IMR-90 (cell line): ENCODE measurements at places on chromosomes 3 and 15. TPM values are rescaled to one million over a fixed set of nuclear protein-coding genes. Genes with fewer than 3 reads are reported as not detected.

- DNase-seq, result peak; percentile 60
Measured at GRCh38 chr3:31705736-31706135, 173.0 kb downstream of the STT3B start.

- DNase-seq, result peak; percentile 80
Measured at GRCh38 chr3:193805448-193805847, 212.4 kb downstream of the OPA1 start.

Gene SV2B
- polyA plus RNA-seq, result not detected in 2 replicates

DNA sequence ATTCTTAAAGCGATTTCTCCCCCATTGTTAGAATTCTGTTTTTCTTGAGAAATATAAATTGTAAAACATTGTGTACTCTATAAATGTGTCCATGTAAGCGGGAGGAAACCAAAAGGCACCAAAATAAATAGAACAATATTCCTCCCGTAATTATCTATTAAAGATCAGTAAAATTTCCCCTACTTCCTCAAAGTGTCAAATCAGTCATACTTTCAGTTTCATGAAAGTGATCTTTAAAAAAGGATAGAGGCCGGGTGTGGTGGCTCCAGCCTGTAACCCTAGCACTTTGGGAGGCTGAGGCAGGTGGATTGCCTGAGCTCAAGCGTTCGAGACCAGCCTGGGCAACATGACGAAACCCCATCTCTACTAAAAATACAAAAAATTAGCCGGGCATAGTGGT lies 278.9 kb downstream of the MECOM start:
- no peak for DNase-seq

DNA sequence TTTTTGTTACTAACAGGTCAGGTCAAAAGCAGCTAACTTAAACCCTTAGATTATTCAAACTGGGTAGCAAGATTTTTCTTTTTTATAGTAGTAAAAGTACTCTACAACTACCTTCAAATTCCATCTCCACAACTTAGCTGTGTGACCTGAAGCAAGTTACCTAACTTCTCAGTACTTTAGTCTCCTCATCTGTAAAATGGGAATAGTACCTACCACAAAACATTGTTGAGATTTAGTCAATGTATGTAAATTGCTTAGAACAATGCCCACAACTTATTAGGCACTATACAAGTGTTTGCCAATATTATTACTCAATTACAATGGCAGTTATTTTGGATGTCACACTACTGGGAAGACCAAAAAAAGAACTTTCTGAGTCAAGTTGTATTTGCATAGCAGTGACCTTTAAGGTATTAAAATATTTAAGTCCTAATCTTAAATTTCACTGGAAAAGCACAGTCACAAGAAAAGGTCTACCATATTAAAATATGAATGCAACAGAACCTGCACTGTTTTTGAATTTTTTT lies 2.9 kb downstream of the TASOR start:
- no peak for DNase-seq

Gene CHRFAM7A
- polyA plus RNA-seq, result not detected in 2 replicates

Gene DPPA2
- not detected in 2 replicates for polyA plus RNA-seq

DNA sequence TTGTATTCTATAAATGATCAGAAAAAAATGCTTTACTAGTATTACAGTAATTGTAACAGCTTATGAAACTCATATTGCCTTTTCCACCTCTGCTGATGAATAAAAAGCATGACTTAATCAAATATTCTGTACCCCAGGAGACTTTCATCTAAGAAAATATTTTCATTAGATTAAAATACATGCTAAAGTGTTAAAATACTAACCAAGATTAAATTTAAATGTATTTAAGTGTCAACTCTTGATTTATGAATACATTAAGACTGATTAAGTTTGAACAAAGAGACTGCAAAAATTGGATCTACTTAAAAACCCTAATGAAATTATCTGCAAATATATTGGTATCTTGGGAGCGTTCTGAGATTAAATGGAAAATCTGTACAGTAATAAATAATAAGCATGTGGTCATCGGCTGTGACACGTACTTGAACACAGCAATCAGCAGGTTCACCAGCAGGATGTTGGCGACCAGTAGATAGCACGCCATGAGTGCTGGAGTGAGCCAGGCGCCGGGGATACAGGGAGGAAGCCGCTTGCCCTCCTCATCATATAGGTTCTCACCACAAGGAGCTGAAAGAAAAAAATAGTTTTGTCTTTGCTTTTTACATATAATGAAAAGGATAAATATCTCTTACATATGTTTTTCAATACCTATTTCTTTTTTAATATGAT lies 36.6 kb upstream of the MTMR10 start:
- no peak for DNase-seq

DNA sequence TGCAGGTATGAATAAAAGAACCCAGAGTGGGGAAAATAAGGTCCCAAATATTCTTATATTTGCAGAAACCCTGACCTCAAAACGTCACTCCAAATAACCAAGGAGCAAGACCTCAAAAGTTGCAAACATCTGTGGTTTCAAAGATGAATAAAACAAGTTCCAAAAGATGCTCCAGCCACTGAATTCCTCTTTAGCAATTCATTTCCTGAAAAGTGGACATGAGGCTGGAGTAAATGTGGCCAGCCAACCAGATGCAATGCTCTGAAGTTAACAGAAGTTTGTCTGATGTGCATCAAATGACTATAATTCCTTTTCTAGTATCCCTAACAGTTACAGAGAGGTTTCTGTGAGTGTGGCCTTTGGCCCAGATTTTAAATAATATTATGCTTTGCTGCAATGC lies 71.2 kb upstream of the WNT5A start:
- peak; percentile 64 for DNase-seq

DNA sequence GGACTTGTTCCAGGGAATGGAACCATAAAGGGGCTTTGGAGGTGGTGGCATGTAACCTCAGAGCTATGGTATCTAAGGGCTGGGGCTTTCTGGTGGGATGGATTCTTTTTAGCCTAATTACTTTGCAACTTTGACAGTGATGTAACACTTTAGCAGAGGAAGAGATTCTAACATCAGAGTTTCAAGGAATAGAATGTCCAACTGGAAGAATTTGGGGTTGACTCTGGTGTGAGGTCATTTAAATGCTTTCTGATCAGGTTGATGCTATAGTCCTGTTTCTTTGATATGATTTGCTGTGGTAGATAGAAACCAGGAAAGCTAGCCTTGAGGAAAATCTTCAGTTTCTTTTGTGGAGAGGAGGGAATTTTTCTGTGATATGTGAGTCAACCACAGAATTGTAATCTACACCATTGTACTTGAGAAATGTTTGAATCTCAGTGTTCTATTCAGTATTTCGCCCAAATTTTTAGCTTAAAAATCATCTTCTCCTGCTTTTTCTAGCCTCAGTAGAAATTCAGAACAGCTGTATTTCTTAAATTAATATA lies 40.0 kb downstream of the ATP2C1 start:
- DNase-seq, result peak; percentile 37

DNA sequence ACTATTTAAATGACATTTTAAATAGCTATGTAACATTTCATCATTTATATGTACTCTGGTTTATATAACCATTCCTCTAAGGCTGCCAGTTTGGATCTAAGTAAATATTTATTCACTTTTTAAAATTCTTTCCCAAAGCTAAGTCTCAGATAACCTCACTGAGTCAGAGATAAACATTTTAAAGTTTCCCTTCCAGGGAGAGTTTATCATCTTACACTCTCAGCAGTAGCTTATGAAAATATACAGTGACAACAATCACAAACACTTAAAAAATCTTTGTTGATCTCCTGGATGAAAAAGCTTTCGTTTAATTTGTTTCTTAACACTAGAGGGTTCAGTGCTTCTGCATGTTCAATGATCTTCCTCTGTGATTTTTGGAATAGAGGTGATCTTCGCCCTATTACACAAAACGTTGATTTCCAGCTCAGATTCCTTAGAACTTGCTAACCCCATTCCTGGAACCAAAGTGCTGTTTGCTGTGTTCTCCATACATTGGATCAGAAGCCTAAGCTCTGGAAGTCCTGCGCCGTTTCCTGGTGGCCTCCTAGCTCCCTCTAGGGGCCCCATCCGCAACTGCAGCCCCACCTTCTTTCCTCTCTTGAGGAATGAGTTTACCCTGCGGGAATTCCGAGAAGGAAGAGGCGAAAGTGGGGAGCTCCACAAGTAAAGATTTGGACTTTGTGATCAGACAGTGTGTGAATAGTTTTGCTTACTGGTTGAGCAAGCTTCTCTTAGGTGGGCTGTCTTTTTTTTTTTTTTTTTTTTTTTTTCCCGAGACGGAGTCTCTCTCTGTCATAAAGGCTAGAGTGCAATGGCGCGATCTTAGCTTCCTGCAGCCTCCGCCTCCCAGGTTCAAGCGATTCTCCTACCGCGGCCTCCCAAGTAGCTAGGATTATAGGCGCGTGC lies 29.3 kb upstream of the SACM1L start:
- DNase-seq, result peak; percentile 97

- peak; percentile 77 for DNase-seq
Measured at GRCh38 chr15:73608941-73609340, 24.2 kb downstream of the NPTN start.

DNA sequence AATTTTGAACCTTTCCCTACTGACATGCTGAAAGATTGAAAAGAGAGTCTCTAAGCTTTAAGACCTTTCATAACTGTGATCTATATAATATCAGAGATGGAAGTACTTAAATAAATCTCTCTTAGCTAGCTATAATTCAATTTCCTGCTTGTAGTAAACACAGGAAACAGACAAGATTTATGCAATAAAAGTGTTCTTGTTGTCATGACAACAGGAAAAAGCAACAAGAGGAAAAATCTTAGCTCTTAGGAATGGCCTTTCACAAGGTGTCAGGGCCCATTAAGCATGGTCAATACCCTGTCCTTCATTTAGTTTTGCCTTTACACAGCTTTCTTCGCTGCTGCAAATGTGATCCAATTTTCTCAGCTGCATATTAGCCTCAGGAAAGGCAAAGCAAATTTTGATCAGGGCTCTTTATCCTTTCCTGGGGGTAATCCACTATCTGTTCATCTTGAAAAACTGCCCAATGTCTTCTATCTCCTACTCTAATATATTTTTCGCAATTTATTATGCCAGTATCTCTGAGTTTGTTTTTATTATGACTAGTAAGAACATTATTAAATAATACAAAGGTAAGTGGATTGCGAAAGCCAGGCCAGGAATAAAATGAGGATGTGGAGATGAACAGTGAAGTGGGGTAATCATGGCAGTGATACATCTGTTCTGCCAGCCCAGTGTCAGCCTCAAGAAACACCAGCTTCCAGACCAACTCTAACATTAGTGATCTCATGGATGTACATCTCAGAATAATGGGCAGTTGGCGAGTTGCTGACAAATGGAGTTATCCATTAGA lies 28.7 kb downstream of the SIDT1 start:
- DNase-seq, result no peak

- DNase-seq, result no peak
Measured at GRCh38 chr15:70088455-70088854, 9.3 kb downstream of the TLE3 start.

Gene TGM5
- not detected in 2 replicates for polyA plus RNA-seq

Gene STRIT1
- not detected in 2 replicates for polyA plus RNA-seq

Gene SYNPR
- polyA plus RNA-seq, result not detected in 2 replicates

DNA sequence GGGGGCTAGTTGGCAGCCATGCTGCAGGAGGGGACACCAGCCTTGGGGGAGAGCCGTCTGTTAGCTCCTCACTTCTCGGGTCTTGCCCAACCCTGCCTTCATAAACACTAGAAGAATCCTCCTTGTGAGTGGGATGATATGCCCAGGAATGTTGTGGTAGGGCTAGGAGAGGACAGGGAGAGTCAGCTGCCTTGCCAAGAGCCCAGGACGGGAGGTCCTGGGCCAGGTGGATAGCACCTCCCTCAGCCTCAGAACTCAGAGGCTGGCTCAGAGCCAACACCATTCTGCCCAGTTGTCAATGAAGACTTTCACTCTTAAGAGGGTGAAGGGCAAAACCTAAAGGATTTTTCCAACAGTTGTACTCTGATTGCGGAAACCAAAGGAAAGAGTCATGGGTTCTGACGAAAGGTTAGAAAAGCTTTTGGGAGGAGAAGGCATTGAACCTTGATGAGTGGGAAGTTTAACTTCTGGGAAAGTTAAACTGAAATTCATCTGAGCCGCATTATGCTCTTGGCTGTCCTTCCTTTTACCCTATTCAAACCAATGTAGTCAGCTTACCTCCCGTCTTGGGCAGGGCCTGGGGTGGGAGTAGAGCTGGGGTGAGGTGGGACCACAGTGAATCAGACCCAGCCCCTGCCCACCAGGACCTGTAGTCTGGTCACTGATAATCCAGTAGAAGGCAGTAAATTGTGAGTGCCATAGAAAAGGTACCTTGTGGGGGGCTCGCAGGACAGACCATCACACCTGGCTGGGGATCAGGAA lies 81.9 kb downstream of the FAM43A start:
- DNase-seq, result no peak

DNA sequence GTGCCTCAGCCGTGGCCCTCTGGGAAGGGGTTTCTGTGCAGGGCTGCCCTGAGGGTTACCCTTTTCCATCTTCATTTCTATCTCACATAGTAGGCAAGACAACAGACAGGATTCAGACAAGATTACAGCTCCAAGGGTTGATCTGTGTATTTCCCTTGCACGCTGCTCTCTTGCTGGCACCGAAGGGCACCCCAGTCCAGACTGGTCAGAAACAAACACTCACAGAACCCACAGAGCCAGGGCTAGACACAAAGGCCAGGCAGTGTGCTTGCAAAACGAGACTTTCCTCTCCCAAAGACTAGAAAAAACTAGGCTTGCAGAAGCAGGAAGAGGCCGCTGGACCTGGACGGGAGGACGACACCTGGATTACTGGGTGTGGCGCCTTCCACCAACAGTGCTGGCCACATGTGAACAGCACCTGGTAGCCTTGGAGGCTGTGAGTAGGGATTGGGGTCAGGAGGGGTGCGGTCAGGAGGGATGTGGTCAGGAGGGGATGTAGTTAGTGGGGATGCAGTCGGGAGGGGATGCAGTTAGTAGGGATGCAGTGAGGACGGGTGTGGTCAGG lies 96.8 kb downstream of the BDH1 start:
- no peak for DNase-seq

Gene NR2C2
- 9.9 and 10.4 TPM in 2 replicates for polyA plus RNA-seq

GRCh38 chr3:52232279-52233107 lies 6.5 kb downstream of the TWF2 start:
- DNase-seq, result no peak

- DNase-seq, result peak; percentile 55
Measured at GRCh38 chr3:73459711-73460110, 165.0 kb downstream of the PDZRN3 start.

DNA sequence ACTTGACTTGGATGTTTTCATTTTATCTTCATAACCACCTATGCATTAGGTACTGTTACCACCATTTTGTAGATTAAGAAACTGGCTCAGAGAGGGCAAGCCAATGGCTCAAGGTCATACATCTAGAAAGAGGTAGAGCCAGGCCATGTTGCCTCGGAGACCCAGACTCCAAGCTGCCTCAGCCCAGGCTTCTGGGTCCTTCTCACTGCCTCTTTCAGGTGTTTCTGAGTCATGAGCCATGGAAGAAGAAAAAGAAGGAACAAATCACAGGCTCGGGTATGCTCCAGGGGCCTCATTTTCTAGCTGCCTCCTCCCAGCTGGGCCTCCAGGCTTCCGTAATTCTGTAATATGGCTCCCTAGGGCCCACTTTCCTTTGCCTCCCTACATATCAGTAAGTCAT lies 226.5 kb upstream of the TOPAZ1 start:
- DNase-seq, result no peak

GRCh38 chr3:160685144-160685766 lies 8.3 kb downstream of the ARL14 start:
- peak; percentile 18 for DNase-seq
